ENCODE measurements at places on chromosomes 16 and 17.

DNA sequence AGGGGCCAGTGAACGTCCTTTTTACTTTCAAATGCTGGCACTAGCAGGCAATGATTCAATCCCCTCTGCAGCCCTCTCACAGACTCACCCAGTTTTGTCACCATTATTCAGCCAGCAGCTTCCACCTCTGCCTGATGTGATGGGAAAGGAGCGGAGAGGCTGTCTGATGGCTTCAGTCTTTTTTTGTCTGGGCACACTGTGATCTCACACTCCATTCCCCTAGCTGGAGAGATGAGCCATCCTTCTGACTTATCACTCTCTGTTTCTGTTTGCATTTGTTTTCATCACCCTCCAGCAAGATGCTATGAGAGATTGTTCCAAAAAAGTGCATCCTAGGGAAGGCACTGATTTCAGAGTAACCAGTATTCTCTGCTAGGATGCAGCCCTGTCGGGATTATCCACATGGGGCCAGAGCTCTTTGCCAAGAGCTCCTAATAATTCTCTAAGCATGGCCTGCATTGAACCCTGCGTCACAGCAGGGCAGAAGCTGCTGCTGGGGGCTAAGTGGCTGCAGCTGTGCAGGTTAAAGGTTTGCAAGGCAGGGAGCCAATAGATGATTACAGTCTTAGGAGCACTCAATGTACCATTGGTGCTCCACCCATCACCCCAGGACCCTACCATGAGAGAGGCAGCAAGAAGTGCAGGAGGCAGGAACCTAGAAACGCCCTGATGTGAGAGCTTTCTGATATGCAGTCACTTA is 236.1 kb upstream of the C16orf82 start:
- peak; percentile 15 for DNase-seq

DNA sequence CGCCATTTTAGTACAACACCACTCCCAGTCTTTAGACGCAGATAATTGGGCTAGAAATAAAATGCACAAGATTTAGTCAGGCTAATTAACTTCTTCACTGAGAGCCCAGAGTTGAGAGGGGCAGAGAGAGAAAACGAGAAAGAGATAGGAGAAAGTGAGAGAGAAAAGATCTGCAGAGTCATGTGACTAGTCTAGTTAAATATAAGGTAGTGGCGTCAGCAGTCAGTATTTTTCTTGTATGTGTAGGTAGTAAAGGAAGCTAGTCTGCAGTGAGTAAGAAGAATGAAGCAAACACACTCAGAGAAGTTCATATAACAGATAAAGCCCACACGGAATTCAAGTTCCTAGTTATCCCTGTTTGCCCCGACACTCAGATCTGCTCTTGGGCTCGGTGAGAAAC is 392.6 kb upstream of the ERCC4 start:
- DNase-seq, result no peak

DNA sequence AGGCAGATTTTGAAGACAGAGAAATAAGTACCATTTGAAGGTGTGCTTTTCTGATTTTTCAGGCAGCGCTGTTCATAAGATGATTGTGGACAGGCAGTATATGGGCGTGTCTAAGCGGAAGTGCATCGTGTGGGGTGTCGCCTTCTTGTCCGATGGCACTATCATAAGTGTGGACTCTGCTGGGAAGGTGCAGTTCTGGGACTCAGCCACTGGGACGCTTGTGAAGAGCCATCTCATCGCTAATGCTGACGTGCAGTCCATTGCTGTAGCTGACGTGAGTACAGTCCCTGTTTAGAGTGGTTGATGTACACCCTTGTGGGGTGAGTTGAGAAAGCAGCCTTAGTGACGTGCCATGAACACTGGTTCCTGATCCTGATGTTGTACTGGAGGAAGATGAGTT is 10.7 kb downstream of the UTP4 start:
- no peak for DNase-seq

GRCh38 chr17:48642059-48642842 is 16.1 kb upstream of the HOXB9 start:
- no peak for DNase-seq

GRCh38 chr16:77946823-77947222 is 75.5 kb upstream of the CLEC3A start:
- no peak for DNase-seq

GRCh38 chr17:63289931-63290330 is 156.2 kb downstream of the CYB561 start:
- DNase-seq, result no peak

- DNase-seq, result no peak
These were observed 544.4 kb upstream of the EEF2KMT start for GRCh38 chr16:5642011-5642410.

GRCh38 chr16:29974291-29975133 is 844 bp downstream of the TAOK2 start:
- no peak for DNase-seq

DNA sequence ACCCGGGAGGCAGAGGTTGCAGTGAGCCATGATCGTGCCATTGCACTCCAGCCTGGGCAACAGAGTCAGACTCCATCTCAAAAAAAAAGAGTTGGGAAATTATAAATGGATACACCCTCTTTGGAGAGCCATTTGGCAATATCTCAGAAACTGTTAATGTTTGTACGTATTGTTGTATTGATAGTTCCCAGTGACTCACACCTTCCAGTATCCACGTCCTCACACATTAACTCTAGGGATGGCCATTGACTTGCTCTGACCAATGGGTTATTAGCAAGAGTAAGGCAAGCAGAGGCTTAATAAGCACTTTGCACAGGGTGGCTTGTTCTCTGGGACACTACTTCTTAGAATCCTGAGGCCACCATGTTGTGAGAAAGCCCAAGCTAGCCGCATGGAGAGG is 107.6 kb upstream of the LHX1 start:
- no peak for DNase-seq

- peak; percentile 57 for DNase-seq
These were observed 1.1 kb downstream of the MT2A start for GRCh38 chr16:56609463-56609921.

DNA sequence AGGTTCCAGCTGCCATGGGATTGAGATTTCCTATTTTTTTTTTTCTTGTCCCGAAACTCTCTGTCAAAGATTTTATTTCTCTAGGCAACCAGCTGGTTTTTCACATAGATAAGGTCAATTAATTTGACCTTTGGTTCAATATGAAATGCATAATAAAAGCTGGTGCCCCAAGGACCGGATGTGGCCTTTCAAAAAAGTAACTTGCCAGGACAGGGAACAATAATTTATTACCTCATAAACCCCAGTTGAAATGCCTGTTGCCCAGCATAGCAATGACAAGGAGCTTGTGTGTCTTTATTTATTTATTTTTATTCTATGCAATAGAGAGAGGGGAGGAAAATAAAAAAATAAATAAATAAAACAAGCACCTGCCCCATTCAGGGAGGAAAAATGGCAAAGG is 472.7 kb downstream of the KCNJ2 start:
- DNase-seq, result no peak

- no peak for DNase-seq
These were observed 8.6 kb downstream of the BRD7 start for GRCh38 chr16:50360033-50360778.

- no peak for DNase-seq
These were observed 8.6 kb upstream of the METTL9 start for GRCh38 chr16:21590796-21591195.

DNA sequence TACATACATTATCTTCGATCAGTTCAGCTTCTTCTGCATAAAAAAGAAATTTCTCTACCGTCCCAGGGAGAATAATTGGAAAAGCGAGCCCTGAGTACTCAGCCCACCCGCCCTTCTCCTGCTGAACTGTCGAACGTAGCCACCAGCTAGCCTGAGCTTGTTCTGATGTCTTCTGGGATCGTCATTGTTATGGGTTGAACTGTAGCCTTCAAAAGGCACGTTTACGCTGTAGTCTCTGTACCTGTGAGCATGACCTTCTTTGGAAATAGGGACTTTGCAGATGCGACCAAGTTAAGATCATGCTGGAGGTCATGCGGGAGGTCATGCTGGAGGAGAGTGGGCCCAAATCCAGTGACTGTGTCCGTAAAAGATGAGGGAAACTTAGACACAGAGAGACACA is 86.2 kb downstream of the CMIP start:
- no peak for DNase-seq

- DNase-seq, result no peak
These were observed 123.7 kb downstream of the SPACA3 start for GRCh38 chr17:33115366-33115765.

DNA sequence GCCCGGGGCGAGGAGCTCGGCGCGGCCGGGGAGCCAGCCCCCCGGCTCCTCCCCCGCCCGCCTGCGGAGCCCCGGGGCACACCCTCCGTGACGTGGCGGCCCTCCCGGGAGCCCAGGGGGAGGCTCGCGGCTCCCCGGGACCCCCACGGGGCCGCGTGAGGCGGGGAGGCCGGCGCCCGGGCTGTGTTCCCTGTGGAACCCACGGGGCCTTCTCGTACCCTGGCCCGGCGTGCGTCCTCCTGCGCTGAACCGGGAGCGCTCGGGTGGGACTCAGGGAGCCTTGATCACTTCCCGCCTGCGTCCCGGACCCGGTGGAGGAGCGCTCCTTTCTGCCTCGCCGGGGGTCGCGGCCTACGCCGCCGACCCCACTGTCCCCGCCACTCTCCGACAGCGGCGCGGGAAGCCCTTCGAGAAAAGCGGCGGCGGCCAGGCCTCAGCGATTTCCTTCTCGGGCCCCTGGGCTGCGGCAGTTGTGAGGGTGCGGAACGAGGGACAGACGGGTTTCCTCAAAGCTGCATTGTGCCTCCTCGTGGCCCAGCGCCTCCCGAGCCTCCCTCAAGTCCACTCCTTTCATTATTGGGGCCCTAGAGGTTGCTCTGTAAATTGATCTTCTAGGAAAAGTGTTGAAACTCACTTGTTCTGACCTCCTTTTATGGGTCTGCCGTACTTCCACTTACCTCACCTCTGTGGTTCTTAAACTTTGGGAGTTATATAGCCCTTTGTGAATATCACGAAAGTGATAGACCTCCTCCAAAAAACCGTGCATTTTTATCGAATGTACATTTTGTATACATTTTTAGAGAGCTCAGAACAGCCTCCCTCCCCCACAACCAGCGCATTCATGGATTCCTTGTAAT is 597 bp downstream of the LIG3 start:
- DNase-seq, result peak; percentile 47

DNA sequence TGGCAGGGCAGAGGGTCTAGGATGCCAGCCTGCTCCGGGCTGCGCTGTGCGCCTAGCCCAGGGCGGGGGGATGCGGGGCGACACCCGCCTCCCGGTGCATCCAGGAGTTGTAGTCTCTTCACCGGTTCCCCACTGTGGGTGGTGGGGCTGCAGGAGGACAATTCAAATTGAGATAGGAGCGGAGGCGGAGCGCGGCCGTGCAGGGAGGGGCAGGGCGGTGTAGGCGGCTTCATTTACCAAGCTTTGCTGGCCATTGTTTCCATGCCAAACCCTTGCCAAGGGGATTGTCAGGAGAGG is 2047.4 kb downstream of the TP53TG3F start:
- DNase-seq, result no peak

GRCh38 chr17:43719578-43719977 is 39.0 kb downstream of the SOST start:
- no peak for DNase-seq

GRCh38 chr17:47277921-47278320 is 24.3 kb downstream of the ITGB3 start:
- no peak for DNase-seq

- DNase-seq, result no peak
These were observed 602.9 kb upstream of the KIF2B start for GRCh38 chr17:53219821-53220220.

GRCh38 chr17:46173153-46173552 is 20.1 kb downstream of the KANSL1 start:
- no peak for DNase-seq

GRCh38 chr17:13635951-13636350 is 34.2 kb upstream of the HS3ST3A1 start:
- no peak for DNase-seq

DNA sequence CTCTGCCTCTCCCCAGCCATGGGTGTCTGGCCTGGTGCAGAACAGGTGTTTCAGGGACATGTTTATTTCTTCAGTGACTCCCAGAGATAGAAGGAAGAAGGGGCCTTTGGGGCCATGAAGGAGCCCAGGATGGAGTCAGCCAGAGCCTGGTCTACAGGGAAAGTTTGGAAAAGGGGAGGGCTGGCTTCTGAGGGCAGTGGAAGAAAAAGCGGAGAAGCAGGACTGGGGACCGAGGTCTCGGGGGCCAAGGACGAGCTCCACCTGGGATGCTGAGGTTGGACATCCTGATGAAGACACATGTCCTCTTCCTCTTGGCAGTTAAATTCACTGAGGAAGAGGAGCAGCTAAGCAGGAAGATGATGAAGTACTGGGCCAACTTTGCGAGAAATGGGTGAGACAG is 7.7 kb downstream of the CES2 start:
- no peak for DNase-seq

DNA sequence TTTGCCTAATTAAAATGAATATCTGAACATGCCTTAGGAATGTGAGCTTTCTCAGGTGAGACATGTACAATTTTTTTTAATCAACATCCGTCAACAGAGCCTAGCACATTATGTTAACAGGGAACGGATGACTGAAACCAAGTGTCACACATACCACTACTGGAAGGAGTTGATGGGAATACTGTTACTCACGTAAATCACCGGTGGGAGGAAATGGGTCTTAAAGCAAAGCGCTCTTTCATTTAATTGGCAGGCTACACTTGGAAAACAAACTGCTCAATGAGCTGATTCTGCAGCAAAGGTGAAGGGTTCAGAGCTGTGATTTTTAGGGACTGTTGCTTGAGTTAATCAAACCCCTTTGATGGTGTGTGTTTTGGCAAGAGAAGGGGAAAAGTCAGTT is 4.8 kb downstream of the CPPED1 start:
- DNase-seq, result no peak

- no peak for DNase-seq
These were observed at the start of gene SLC9A5 for GRCh38 chr16:67248401-67249177. Gene SLC9A5, plus strand, starts transcription at chr16:67248979. Its CDS starts 36 bp downstream, at chr16:67249015.

DNA sequence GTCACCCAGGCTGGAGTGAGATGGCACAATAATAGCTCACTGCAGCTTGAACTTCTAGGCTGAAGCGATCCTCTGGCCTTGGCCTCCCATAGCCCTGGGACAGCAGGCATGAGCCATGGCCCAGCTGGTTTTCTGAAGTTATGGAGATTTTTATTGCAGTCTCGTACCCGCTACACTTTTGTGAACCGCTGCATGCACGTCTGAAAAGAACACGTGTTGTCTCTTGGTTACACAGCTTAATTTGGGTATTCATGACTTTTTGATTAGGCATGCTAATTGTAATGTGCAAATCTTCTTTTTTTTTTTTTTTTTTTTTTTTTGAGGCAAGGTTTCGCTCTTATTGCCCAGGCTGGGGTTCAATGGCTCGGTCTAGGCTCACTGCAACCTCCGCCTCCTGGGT is 13.4 kb downstream of the SLC25A10 start:
- DNase-seq, result no peak

- DNase-seq, result no peak
These were observed 2.5 kb downstream of the RANBP10 start for GRCh38 chr16:67803894-67804293.

GRCh38 chr16:67248073-67248400 is 742 bp upstream of the SLC9A5 start:
- no peak for DNase-seq

- no peak for DNase-seq
These were observed 65.6 kb downstream of the SMG6 start for GRCh38 chr17:2237950-2238349.
